ENCODE measurements at places on chromosomes 11 and 22.

GRCh38 chr11:65206901-65207300 lies 25.2 kb downstream of the CAPN1 start:
- DNase-seq: no peak

DNA sequence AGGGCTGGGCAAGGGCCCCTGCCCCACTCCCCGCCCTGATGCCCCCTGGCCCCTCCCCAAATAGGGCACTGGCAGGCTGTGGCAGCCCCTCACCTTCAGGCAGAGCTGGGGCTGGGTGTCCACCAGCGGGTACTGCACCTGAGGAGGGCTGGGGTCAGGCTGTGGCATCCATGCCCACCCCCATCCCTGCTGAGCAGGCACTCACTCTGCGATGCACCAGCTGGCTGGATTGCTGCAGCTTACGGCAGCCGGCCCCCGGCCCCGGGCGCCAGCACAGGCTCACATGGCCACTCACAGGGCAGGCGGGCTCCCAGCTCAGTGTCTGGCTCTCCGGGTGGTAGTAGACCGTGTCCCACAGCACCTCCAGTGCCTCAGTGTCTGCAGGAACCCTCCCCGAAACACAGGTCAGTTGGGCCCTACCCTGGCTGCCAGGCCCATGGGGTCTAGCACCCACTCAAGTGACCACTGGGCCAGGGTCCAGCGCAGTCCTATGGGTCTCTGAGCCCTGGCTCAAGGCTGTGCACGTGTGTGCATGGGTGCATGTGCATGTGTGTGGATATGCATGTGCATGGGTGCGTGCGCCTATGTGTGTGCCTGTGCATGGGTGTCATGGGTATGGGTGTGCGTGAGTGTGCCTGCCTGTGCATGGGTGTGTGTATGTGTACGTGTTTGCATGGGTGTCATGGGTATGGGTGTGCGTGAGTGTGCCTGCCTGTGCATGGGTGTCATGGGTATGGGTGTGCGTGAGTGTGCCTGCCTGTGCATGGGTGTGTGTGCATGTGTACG lies 14.4 kb downstream of the IL17REL start:
- DNase-seq: no peak

DNA sequence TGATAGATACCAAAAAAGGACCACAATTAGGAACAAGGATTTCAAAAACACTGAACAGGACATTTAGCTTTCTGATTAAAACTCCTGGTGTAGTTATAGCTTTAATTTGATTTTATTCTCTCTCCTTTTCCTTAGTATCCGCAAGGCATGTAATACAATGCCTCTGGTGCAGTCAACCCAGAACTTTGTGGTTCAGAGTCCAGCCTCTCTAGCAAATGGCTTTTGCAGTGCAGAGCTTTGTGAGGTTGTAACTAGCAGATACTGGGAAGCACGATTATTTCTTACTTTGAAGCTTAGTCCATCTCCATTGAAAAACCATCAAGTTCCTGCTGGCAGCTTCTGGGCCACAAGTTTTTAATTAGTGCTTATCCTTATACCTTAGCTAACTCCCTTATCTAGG lies 79.8 kb downstream of the GRIA4 start:
- DNase-seq: no peak

DNA sequence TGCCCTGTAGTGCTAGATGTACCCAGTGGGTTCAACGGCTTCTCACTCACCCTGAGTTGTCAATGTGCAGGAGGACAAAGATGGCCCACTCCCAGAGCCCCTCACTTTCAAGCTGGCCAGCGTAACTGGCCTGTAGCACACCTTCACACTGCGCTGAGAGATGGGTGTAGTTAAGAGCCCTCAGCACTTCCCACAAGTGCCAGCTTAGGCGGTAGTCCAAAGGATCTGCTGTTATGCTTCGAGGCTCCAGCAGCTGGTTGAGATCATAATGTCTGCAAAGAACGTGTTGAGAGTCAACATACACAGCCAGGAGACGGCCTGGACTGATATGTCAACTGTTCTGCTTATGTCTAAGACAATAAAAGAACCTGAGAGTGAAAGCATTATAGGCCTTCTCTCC lies 14.7 kb upstream of the CHRNA10 start:
- no peak for DNase-seq

DNA sequence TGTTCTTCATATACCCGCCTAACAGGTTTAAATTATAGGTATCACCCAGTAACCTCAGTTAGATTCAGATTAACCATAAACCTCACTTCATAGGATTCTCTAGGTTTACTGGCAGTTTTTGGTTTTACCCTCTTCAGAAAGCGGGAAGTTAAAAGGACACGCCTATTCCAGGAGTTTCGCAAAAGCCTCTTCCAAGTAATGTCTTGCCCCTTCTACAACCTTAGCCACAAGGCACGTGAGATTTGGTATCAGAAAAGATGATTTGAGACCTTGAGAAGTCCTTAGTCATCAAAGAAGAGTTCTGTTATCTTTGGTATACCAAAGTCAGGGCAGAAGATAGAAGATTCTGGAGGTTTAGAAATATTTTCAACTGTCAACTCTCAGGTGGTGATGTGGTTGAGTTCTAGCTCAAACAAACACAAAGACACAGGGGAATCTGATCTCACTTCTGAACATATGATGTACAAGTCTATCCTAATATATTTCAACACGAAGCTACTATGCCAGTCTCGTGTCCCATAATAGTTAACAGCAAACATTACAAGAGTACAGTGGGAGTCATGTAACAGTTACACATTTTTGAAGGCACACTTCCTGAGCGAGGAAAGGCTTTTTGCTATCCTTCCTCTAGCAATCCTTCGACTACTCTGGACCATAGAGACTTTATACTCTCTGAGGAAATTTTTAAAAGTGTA lies 103.5 kb downstream of the USP35 start:
- no peak for DNase-seq

- no peak for DNase-seq
Measured at GRCh38 chr22:27757928-27758525, 43.5 kb downstream of the MN1 start.

DNA sequence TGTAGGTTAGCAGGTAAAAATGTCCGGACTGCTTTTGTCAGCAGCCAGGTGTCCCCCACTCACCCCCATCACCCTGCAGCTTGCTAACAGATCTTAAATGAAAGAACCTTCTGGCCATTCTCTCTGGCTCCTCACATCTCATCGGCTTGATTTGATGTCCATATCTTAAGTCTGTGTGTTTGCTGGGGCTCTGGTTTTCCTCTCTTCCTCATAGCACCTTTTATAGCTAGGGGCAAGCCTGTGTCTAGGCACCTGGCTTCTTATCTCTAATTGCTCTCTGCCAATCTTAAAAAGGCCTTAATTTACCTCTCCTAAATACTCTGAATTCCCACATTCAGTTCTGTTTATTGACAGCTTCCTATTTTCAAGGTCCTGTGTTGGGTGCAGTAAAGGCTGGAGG lies 72.0 kb downstream of the ARHGAP42 start:
- no peak for DNase-seq

- DNase-seq: no peak
Measured at GRCh38 chr22:37990301-37990700, 5.9 kb upstream of the SOX10 start.

DNA sequence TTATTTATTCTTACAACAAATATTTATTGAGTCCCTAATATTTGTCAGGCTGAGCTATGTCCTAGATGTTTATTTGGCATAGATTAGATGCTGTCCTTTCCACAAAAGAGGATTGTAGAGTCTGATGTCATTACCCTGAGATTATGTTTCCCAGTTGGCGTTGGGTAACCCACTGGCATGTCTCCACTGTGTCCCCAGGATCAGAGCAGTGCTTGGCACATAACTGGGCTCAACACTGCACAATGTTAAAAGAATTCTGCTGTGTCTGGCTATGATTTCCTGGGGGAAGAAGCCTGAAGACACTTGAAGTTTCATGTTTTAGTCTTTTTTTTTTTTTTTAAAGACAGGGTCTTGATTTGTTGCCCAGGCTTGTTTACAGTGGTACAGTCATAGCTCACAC lies 4.0 kb downstream of the RCN1 start:
- DNase-seq: no peak

DNA sequence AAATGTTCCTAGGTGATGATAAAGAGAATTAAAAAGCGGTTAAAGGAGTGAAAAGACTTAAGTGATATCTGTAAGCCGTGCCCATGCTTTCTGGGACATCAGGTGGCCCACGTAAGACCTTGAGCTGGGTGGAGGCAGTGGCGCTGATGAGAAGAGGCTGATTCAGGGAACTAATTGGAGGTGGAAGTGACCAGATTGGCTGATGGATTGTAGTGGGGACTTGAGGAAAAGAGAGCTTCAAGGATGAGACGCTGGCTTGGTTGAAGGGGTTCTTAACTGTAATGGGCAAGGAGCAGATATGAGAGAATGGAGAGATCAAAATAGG lies 69.1 kb upstream of the EP300 start:
- DNase-seq: no peak
